K562 (cell line): ENCODE measurements at places on chromosomes 4 and X. TPM values are rescaled to one million over a fixed set of nuclear protein-coding genes. Genes with fewer than 3 reads are reported as not detected.

- DNase-seq, result no peak
- H3K36me3 ChIP-seq, result no peaks in the 10 kb centered on the region
- no peak overlapping the region for H3K27ac ChIP-seq
Observed at GRCh38 chr4:188197566-188197965, 58.3 kb downstream of the TRIML1 start.

DNA sequence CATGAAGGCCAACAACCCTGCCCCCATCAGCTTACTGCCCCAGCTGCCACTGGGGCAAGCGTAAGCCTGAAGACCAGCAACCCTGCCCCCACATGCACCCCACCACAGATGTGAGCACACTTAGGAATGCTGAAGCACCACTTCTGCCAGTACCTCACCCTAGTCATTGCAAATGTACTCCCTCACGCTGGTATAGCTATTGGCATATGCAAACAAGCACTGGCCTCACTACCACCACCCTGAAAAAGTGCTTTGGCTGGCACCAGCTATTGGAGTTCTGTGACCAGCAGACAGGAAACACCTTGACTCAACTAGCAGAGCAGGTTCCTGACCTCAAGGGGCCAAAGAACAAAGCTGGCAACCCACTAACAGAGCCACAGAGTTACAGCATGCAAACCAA is 534.4 kb upstream of the POU3F4 start:
- H3K27ac ChIP-seq, result no peak overlapping the region
- no peak overlapping the region for H3K4me3 ChIP-seq
- DNase-seq, result no peak
- no peaks in the 10 kb centered on the region for H3K36me3 ChIP-seq
- no peaks in the 10 kb centered on the region for H3K4me1 ChIP-seq

DNA sequence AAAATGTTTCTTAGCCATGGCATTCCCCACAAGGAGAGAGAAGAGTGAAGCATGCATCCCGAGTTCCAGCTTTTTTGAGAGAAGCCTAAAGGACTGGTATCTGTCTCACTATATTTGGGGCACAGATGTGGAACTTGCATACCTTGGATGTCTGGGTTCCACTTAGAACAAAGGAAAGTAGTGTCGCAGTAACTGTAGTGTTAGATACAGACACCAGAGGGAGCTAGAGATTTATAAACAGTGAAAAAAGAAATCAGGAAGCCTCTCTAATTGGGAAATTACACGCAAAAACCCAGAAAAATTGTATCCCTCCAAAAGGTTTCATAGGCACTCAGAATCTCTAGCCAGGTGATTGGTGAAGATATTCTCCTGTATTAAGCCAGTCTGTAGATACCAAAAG is 34.4 kb downstream of the AGTR2 start:
- DNase-seq, result no peak
- H3K36me3 ChIP-seq, result no peaks in the 10 kb centered on the region
- H3K4me3 ChIP-seq, result no peak overlapping the region

- no peak for DNase-seq
- no peaks in the 10 kb centered on the region for H3K27me3 ChIP-seq
- no peaks in the 10 kb centered on the region for H3K36me3 ChIP-seq
- no peak overlapping the region for H3K27ac ChIP-seq
- no peak overlapping the region for H3K4me3 ChIP-seq
Observed at GRCh38 chr4:100461807-100462605, 55.8 kb downstream of the EMCN start.

GRCh38 chrX:80766916-80767315 is 42.8 kb downstream of the BRWD3 start:
- no peaks in the 10 kb centered on the region for H3K4me1 ChIP-seq
- no peak overlapping the region for H3K27ac ChIP-seq
- no peak for DNase-seq
- no peaks in the 10 kb centered on the region for H3K27me3 ChIP-seq

DNA sequence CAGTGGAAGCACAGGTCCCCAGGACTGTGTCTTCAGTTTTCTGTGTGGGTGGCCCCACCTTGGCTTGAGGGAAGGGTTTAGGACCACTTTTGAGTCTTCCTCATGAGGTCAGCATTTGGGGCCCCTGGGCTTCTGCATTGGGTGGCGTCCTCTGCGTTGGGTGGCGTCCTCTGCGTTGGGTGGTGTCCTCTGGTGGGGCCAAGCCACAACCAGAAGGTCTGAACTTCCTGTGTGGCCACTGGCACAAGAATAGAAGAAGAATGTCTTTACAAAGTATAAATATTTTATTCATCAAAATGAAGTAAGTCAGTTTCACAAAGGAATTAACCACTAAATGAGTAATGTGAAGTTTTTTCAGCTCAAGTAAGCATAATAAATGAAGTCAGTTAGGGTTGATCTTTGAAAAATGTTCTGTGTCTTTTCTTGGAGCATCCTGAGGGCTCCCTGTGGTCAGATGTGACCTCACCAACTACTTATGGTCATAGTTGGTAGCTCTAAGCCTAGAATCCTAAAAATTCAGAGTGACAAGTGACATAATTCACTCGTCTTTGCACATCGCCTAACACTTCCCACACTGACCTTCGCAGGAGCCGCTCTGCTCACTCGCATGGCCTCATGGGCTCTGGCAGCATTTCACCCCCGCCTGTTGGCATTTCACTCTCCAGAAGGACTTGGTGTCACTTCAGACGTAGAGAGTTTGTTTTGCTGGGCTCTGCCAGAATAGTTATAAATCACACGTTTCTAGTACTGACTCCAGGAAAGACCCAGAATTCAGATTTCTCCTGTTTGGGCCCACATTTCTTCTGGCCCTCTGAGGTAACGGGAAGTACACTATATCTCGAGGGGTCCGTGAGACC is 39.0 kb upstream of the HGFAC start:
- no peak overlapping the region for H3K4me3 ChIP-seq
- H3K27ac ChIP-seq, result no peak overlapping the region
- peaks cover 4% of the 10 kb centered on the region; the same call in 2 of the 3 replicates for H3K4me1 ChIP-seq
- no peak for DNase-seq
- peaks cover 34% of the 10 kb centered on the region for H3K27me3 ChIP-seq

DNA sequence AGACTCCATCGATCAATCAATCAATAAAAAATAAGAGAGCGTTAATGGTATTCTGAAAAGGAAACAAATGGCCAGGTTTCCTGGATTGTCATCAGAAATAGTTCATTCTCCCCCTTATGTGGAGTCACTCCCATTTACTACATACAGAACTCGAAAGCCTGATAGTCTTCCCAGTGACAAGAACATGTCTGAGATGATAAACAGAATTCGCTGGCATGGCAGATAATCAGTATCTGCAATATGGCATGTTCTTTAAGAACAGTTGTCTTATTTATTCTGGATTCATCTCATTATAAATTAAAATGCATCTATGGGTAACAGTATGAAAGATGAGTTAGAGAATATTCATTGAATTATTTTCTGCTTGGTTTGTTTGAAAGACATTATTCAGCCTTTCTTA is 61.4 kb downstream of the LRP2BP start:
- no peak overlapping the region for H3K4me3 ChIP-seq
- H3K36me3 ChIP-seq, result peaks cover 2% of the 10 kb centered on the region; the same call in 1 of the 3 replicates
- H3K27ac ChIP-seq, result no peak overlapping the region
- H3K4me1 ChIP-seq, result peaks cover 2% of the 10 kb centered on the region; the same call in 1 of the 3 replicates
- H3K27me3 ChIP-seq, result no peaks in the 10 kb centered on the region
- DNase-seq, result no peak

GRCh38 chrX:77160301-77160700 is 286.9 kb upstream of the FGF16 start:
- no peaks in the 10 kb centered on the region for H3K36me3 ChIP-seq
- H3K27me3 ChIP-seq, result no peaks in the 10 kb centered on the region
- H3K27ac ChIP-seq, result no peak overlapping the region

DNA sequence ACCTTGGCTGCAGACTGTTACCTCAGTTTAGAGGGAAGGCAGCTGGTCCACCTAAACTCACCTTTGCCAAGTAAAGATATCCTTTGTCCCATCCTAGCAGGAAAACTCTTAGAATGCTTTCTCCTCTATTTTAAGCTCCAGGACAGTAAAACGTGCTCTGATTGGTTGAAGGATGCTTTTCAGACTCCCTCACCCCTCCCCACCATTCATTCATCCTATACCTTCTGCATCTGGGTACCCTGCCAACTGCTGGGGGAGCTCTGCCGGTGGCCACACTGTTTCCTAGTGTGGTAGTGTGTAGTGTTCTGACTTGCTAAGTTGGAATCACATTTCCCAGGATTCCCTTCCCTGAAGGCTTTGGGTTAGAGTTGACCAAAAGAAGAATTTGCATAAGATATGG is 20.3 kb upstream of the POLA1 start:
- H3K27me3 ChIP-seq, result no peaks in the 10 kb centered on the region
- H3K4me3 ChIP-seq, result no peak overlapping the region
- peaks cover 2% of the 10 kb centered on the region; the same call in 1 of the 3 replicates for H3K4me1 ChIP-seq
- H3K27ac ChIP-seq, result no peak overlapping the region
- no peaks in the 10 kb centered on the region for H3K36me3 ChIP-seq

DNA sequence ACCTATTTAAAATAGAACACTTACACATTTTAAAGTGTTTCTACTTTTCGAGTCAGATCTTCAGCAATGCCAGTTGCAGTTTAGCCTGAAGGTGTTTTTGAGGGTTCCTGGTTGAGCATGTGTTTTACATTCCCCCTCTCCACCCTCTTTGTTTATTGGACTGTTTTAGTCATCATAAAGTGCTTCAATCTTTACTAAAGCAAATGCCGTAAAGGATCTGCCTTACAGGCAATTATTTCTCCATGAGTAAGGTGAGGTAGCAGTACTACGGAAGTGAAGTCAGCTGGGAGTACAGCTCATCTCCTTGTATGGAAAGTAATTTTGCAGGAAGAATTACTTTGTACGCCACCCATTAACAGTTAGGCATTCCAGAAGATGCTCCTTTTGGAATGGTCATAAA is 36.9 kb downstream of the PDLIM5 start:
- no peak overlapping the region for H3K27ac ChIP-seq
- DNase-seq, result no peak
- H3K4me3 ChIP-seq, result no peak overlapping the region
- no peaks in the 10 kb centered on the region for H3K27me3 ChIP-seq

DNA sequence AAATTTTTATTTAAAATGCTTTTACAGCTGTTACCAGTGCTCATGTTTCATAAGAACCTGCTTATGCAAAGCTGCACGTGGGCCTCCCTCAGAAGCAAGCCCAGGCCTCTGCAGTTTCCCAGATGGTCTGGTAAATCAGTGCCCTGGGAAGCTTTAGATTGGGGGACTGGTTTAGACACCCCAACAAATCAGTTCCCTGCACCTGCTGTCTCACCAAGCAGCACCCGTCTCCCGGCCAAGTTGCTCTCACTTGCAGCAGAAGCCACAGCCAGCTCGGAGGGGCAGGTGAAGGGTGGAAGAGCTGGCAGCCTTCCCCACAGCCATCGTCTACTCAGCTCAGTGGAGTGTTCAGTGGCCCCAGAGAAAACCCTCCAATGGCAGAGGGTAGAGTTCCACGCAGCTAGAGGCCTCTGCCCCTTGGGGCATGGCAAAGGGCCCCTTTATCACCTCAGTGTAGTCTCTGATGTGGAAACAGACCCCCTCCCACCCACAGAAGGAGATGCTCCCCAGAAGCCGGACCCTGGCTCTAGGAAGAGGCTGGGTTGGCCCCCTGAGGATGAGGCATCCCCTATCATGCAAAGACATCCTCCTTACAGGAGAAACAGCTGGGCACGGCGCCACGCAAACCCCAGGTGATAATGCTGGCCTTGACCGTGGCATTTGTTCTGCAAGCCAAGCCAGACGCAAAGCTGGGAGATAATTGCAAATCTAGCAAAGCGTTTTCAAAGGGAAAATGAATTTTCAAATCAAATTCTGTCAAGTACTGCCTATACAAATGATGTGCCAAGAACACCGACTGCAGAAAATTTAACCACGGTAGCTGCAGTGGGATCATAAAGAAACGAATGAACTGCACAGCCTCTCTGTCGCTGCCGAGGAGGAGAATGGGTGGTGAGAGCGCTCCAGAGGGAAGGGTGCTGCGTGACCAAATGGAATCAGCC is 51.9 kb downstream of the ZFYVE28 start:
- H3K27ac ChIP-seq, result no peak overlapping the region
- H3K4me1 ChIP-seq, result peaks cover 49% of the 10 kb centered on the region
- DNase-seq, result no peak
- peaks cover 14% of the 10 kb centered on the region; the same call in 1 of the 3 replicates for H3K36me3 ChIP-seq

- H3K27me3 ChIP-seq, result no peaks in the 10 kb centered on the region
- DNase-seq, result no peak
- H3K36me3 ChIP-seq, result no peaks in the 10 kb centered on the region
- H3K27ac ChIP-seq, result no peak overlapping the region
- no peak overlapping the region for H3K4me3 ChIP-seq
Observed at GRCh38 chr4:173367285-173367684, 3.5 kb upstream of the SAP30 start.

GRCh38 chr4:86498863-86499166 is 95.3 kb upstream of the PTPN13 start:
- no peak overlapping the region for H3K27ac ChIP-seq
- H3K4me3 ChIP-seq, result no peak overlapping the region
- no peaks in the 10 kb centered on the region for H3K36me3 ChIP-seq
- no peaks in the 10 kb centered on the region for H3K4me1 ChIP-seq
- H3K27me3 ChIP-seq, result no peaks in the 10 kb centered on the region
- DNase-seq, result no peak

- no peaks in the 10 kb centered on the region for H3K36me3 ChIP-seq
- no peak for DNase-seq
- H3K27ac ChIP-seq, result no peak overlapping the region
- H3K27me3 ChIP-seq, result no peaks in the 10 kb centered on the region
Observed at GRCh38 chr4:90057091-90057490, 70.1 kb upstream of the CCSER1 start.

DNA sequence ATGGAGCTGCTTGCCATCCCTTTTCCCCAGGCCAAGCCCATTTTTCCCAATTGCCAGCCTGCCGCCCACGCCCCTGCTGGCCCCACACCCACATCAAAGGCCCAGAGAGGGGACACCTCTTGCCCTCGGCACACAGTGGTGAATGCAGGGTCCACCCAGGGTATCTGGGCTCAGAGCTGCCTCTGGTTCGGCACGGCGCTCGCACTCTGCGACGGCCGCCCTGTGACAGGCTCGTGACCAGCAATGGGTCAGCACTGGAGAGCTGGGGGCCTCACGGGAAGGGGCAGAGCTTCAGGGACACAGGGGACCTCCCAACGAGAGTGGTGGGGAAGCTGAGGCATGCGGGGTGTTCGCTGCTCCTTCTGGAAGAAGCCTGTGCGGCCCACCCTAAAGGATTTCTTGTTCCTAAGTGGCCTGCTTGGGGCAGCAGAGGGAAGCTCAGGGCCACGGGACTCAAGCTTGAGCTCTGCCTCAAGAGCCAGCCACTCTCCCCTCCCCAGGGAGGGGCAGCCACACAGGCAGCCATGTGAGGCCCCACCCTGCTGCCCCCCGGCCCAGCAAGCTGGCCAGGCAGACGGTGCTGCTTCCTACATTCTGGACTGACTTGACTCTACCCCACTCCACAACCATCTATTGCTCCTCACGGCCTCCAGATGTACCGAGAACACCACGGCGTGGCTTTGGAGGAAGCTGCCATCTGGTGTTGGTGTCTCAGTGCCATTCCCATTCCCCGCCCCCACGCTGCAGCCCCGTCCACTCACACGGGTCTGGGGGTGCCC is 73.7 kb downstream of the ABLIM2 start:
- no peak overlapping the region for H3K4me3 ChIP-seq
- H3K27me3 ChIP-seq, result peaks cover 41% of the 10 kb centered on the region
- H3K4me1 ChIP-seq, result peaks cover 4% of the 10 kb centered on the region; the same call in 1 of the 2 replicates

GRCh38 chr4:147015491-147015890 is 69.8 kb upstream of the TTC29 start:
- no peaks in the 10 kb centered on the region for H3K27me3 ChIP-seq
- H3K4me3 ChIP-seq, result no peak overlapping the region
- H3K36me3 ChIP-seq, result no peaks in the 10 kb centered on the region
- no peak for DNase-seq

GRCh38 chr4:177033135-177033534 is 240.4 kb upstream of the VEGFC start:
- DNase-seq, result no peak
- no peaks in the 10 kb centered on the region for H3K4me1 ChIP-seq
- H3K4me3 ChIP-seq, result no peak overlapping the region
- no peak overlapping the region for H3K27ac ChIP-seq

The SPACA5 gene
- not detected in 2 replicates for polyA plus RNA-seq

The IL13RA2 gene
- polyA plus RNA-seq, result not detected in 2 replicates

The NPY1R gene
- polyA plus RNA-seq, result not detected in 2 replicates

The GYPE gene
- 34.1 and 43.0 TPM in 2 replicates for polyA plus RNA-seq

The MTMR8 gene
- 1.8 and 2.4 TPM in 2 replicates for polyA plus RNA-seq

The PLCXD1 gene
- 57.0 and 60.2 TPM in 2 replicates for polyA plus RNA-seq

The IL13RA1 gene
- polyA plus RNA-seq, result 8.4 and 9.0 TPM in 2 replicates
